HS-27A (cell line): ENCODE measurements at places on chromosomes 1 and 21.
A peak's percentile ranks its signal among the peaks of the same experiment; 100 is the strongest.

DNA sequence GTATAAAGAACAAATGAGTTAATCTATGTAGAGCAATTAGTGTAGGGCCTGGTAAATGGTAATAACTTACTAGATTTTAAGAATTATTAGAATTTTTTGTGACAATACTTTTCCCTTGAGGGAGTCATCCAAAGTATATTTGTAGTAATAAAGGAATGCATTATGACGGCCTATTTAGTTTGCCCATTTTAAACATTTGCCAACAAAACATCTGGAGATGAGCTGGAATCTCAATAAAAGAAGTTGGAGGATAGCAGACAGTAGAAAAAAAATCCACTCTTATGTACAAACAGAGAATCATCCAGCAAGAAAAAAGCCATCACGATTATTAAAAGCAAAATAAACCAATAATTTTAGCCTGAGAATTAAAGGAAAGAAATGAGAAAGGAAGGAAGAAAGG, 567.3 kb upstream of the ADAMTS5 start:
- DNase-seq, result no peak

- no peak for DNase-seq
Observed at GRCh38 chr1:10160173-10160572, 50.2 kb upstream of the KIF1B start.

GRCh38 chr1:228474507-228474906, 12.7 kb upstream of the RNF187 start:
- DNase-seq, result no peak

GRCh38 chr1:17027900-17028299, 16.2 kb upstream of the ATP13A2 start:
- DNase-seq, result no peak

GRCh38 chr1:35646043-35646442, 4.7 kb upstream of the PSMB2 start:
- no peak for DNase-seq

- DNase-seq, result no peak
Observed at GRCh38 chr1:34759503-34760357, at the start of gene GJB4. Gene GJB4, plus strand, starts transcription at chr1:34759740. Its CDS starts 1,515 bp downstream, at chr1:34761255.

DNA sequence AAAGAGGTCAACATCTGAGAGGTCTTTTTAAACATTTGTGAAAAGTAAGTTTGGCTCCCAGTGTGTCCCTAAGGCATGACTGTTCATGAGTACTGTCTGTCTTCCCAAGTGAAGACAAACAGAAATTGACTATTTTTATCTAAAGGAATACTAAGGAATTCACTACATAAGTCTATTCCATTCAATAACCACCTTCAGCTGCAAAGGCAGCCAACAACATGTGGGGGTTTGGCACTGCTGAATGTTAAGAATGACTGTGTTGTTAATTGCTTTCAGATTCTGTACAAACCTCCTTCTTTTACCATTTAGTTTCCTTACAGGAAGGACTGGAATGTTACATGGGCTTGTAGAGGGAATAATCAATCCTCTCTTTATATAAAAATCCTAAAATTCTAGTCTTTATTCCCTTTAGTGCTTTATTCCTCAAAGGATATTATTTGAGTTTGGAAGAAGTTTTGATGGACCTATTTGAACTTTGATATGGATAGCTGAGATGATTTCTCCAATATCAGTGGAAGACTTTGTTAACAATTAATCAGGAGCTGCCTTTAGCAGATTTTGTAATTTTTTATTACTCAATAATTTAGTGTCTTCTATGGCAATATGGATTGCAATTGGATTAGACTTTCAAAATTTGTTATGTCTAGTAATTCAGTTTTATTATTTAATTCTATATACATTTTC, 201.7 kb upstream of the CHRM3 start:
- DNase-seq, result no peak

- DNase-seq, result no peak
Observed at GRCh38 chr21:33584455-33584854, 4.0 kb downstream of the DONSON start.

DNA sequence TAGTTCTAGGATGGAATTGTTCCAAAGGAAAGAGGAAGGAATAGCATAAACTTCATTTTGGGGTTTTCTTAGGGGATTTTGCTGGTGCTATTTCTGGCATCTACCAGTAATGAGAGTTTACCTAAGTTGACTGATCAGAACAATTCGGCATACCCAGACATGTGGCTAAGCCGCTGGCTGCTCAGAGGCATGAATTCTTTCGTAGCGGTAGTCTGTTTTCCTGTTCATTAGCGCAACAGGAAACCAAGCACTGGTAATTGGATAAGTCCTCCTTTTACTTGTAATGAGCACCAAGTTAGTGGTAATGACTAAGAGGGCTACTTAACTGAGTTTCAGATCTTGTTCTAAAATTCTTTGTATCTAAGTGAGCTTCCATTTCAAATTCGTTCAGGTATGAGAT, 38.6 kb downstream of the C21orf91 start:
- DNase-seq, result no peak

DNA sequence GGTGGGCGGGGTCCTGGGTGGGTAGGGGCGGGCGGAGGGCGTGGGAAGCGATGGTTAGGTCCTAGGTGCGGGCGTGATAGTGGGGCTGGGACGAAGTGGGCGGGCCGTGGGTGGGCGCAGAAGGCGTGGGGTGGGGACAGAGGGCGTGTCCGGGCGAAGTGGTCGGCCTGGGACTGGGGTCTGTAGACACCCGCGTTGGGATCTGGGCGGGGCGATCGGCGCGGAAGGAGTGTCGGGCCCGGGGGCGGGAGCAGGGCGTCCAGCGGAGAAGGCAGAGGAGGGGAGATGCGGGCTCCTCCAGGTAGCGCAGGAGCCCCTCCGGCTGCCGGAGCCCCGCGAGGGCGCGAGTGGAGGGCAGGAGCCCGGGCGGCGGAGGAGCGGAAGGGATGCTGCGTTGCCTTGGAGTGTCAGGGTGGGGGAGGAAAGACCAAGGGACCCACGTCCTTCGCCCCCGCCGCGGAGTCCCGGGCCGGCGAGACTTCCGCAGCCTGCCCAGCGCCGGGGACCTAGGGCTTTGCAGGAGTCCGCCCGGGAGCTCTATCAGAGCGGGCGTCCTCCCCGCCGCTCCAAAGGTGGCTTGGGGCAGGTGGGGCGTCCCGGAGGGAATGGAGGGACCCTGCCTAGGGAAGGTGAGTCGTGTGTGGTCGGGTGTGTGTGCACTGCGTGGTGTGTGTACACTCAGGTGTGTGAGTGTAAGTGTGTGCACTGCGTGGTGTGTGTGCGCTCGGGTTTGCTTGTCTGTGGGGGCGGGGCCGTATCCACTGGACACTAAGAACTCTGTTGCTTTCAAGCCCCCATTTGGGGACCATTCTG, 27.0 kb upstream of the PRSS38 start:
- DNase-seq, result no peak

- no peak for DNase-seq
Observed at GRCh38 chr1:166189126-166189525, 22.3 kb upstream of the FAM78B start.

- DNase-seq, result no peak
Observed at GRCh38 chr1:15866721-15867201, 19.3 kb downstream of the SPEN start.

DNA sequence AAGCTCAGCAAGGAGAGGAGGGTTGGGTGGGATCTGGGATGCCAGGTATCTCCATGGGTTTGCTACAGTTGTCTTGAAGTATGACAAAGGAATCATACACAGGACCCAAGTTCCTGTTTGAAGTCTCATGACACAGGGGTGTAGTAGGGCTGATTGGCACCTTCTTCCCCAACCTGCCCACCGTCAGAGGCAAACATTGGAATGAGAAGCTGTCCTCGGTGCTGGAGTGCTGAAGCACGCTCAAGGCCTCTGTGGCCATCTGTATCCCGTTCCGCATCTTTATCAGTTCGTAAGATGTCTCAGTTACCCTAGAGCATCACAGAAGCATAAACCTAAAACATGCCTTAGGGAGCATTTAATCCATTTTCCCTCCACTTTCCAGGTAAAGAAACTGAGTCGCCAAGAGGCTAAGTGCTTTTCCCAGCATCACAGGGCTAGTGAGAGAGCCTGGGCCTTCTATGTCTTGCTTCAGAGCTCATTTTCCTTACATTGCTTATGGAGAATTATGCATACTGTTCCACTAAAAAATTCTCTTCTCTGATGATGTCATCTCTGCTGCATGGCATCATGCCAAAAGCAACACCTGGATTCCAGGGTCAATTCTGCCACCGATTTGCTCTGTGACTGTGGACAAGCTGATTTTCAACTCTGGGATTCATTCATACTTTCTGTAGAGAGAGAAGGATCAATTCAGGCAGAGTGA, 34.2 kb downstream of the VWA5B1 start:
- DNase-seq, result no peak

- DNase-seq, result no peak
Observed at GRCh38 chr21:45108808-45109781, 34.7 kb downstream of the ADARB1 start.

GRCh38 chr1:198275597-198275996, 118.8 kb downstream of the NEK7 start:
- DNase-seq, result no peak

DNA sequence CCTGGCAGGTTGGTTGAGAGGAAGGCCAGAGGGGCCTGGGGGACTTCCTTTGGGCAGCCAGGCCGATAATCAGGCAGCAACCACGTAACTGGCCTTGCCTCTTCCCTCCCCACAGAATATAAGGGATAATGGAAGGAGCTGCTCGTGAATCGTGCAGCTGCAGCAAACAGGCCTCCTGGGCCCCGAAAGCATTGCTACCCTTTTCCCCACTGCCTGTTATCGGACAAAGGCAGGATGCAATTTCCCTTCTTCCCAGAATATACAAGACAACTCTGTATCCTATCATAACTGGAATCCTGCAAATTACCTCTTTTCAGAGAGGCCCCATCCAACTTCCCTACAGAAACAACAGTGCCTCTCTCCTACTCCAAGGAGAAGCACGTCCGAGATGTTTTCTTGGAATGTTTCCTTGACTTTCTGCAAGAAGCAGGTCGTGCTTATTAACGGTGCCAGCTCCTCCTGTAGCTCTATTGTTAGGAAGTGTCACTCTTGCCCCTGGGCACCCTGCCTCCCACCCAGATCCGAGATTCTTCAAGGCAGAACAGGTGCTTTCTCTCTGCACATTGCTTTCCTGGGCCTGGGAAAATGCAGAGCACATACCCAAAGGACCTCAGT, 106.0 kb upstream of the TIAM1 start:
- DNase-seq, result no peak

- no peak for DNase-seq
Observed at GRCh38 chr1:1121611-1122077, 5.8 kb upstream of the C1orf159 start.

DNA sequence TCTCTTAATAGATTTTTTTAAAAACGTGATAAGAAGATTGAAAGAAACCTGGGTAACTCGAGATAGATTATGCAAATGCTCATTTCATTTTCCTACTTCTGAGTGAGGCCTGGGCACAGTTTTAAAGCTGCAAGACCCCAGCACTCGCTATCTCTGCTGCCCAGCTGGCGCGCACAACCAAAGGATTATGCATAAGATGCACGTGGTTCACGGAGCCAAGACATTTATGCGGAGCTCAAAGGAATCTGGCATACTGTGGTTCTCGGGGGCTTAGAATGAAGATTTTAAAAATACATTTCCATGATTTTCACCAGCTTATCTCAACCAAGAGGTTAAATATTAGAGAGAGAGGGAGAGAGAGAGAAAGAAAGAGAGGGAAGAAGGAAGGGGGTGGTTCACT, 210.9 kb downstream of the DSCAM start:
- no peak for DNase-seq

DNA sequence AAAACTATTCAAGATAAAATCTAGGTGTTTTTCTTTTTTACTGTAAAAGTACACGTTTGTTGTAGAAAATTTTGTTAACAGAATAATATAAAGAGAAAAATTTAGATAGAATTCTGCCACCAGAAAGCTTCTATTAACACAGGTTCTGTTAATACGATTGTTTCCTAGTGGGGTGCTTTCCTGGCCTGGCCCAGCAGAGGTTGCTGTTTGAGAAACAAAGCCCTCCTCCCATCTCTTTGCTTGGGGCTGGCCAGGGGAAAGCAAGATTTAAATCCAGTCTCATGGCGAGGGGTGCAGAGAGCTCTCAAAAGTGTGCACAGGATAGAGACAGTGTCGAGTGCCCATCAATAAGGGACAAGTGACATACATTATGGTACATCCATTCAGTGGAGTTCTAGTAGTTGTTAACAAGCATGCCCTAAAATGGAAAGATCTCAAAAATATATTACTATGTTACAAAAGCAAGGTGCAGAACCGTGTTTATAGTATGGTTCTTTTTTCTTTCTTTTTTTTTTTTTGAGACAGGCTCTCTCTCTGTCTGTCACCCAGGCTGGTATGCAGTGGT, 14.6 kb upstream of the ACBD3 start:
- DNase-seq, result no peak

- DNase-seq, result no peak
Observed at GRCh38 chr1:97841338-97841737, 79.5 kb downstream of the DPYD start.

GRCh38 chr1:229557913-229558414, 543 bp downstream of the ABCB10 start:
- no peak for DNase-seq

DNA sequence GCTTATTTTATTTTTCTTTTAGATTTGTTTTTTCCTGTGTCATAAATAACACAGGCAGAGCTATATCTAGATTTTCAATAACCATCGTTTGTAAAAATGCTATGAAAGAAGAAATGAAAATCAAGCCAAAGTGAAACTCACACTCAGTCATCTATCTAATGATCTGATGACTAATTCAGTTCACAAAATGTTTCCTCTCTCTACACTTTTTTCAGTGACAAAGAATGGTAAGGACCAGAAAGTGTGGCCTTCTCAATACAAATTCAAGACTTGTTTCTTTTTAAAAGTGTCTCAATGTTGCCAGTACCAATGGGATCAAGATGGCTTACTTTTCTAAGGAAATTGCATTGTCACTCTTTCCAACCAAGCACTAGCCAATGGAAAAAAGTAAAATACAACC, 282.8 kb upstream of the PKN2 start:
- no peak for DNase-seq

GRCh38 chr1:222769971-222770620, 33.1 kb downstream of the FAM177B start:
- no peak for DNase-seq

- no peak for DNase-seq
Observed at GRCh38 chr1:114594046-114594445, 12.6 kb upstream of the BCAS2 start.

DNA sequence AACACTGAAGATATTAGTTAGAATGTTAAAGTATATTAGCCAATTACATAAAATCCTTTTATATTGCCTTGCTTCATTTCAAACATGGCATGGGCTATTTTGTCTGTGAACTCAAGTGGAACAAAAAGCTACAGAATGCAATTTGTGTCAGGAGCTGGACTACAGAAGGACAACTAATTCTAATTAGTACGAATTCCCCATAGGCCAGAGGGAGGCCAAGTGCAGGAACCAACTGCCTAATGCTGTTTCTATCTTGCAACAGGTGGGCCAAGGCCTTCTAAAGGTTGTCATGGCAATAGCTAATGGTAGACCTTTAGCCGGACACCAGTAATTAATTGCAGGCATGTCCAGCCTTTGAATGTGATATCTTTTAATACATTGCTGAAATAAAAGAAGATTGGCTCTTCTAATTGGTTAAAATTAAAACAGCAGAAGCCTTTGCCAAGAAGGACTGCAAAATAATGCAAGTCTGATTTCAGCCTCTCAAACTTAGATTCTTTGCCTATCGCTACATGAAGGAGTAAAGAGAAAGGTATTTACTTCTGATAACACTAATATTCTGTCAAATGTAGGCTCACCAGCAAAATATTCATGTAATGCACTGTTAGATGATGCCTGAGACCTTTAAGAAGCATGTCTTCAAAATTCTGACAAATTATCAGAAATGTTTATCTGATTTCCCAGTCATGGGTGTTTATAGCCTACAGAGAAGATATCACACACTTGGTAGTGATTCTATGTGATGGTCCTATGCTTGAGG, 232.1 kb downstream of the LMO4 start:
- DNase-seq, result peak; percentile 39

GRCh38 chr1:76186554-76187170, 112.1 kb downstream of the ST6GALNAC3 start:
- no peak for DNase-seq
